ENCODE measurements at places on chromosomes 13 and 19. TPM values are rescaled to one million over a fixed set of nuclear protein-coding genes. Genes with fewer than 3 reads are reported as not detected.

- H3K4me1 ChIP-seq = peaks cover 37% of the 10 kb centered on the region
- H3K4me3 ChIP-seq = no peak overlapping the region
- no peaks in the 10 kb centered on the region for H3K27me3 ChIP-seq
- no peaks in the 10 kb centered on the region for H3K36me3 ChIP-seq
- DNase-seq = no peak
Observed at GRCh38 chr19:5822181-5822844, 17.2 kb downstream of the FUT6 start.

- H3K27me3 ChIP-seq = no peaks in the 10 kb centered on the region
- DNase-seq = no peak
- H3K4me1 ChIP-seq = no peaks in the 10 kb centered on the region
- no peak overlapping the region for H3K4me3 ChIP-seq
- no peak overlapping the region for H3K27ac ChIP-seq
Observed at GRCh38 chr13:71967990-71968389, 101.0 kb upstream of the DACH1 start.

DNA sequence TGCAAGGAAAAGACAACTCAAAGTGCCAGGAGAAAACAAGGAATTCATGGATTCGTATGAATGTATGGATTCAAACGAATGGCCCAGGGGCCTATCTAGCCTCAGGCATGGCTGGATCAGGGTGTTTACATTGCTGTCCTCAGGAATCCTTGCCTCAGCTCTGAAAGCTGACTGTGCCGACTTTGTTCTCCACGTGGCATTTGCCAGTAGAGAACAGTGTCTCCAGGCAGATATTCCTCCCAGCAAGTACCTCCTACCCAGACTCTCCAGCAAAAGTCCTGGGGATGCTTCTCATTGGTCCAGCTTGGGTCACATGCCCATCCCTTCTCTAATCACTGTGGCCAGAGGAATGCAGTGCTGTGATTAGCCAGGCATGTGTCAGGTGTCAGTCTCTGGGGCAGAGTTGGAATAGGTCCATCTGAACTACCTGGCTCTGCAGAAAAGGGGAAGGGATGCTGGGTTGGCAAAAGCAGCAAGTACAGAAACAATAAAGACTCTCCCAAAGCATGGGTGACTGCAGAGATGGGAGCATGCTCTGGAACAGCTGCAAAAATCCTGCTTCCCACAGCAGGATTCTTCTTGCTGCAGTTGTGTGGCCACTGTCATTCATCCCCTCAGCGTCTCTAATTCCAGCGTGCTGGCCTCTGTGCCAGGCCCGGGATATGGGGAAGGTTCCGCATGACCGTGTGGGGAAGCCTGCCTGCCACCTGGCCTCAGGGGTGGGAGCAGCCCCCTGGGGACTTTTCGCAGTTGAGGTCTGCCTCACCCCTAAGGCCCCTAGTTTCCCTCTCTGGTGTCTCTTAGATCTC, 30.0 kb downstream of the CCNE1 start:
- no peak overlapping the region for H3K4me3 ChIP-seq
- H3K36me3 ChIP-seq = no peaks in the 10 kb centered on the region
- peak overlapping the region; percentile 50 for H3K27ac ChIP-seq

DNA sequence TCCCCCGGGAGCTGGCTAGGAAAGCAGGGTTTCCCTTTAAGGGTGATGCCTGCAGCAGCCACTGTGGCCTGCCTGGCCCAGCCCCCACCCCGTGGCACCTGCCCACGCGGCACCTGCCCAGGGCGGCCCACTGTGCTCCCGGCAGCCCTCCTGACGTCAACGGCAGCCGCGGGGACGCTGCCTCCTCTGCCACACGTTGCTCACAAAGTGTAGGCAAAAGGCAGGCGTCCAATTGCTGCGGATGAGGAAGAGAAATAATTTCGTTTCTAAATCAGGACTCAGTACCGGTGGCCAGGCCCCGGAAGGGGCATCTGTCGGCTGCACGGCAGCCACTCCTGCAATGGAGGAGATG, 122.3 kb downstream of the URI1 start:
- no peak overlapping the region for H3K27ac ChIP-seq
- no peaks in the 10 kb centered on the region for H3K27me3 ChIP-seq
- no peaks in the 10 kb centered on the region for H3K36me3 ChIP-seq
- no peak for DNase-seq
- no peak overlapping the region for H3K4me3 ChIP-seq
- H3K4me1 ChIP-seq = peaks cover 18% of the 10 kb centered on the region

Gene IZUMO2
- not detected for total RNA-seq

Gene FGF22
- not detected for total RNA-seq

Gene PRRG2
- 0.82 TPM for total RNA-seq

Gene TNNI3
- 3.7 TPM for total RNA-seq

Gene LILRA2
- not detected for total RNA-seq
